Foreskin fibroblast (primary cell): ENCODE measurements at places on chromosomes 7 and 10.

- peak; percentile 47 for DNase-seq
Observed at GRCh38 chr10:126373147-126373546, 15.1 kb downstream of the ADAM12 start.

DNA sequence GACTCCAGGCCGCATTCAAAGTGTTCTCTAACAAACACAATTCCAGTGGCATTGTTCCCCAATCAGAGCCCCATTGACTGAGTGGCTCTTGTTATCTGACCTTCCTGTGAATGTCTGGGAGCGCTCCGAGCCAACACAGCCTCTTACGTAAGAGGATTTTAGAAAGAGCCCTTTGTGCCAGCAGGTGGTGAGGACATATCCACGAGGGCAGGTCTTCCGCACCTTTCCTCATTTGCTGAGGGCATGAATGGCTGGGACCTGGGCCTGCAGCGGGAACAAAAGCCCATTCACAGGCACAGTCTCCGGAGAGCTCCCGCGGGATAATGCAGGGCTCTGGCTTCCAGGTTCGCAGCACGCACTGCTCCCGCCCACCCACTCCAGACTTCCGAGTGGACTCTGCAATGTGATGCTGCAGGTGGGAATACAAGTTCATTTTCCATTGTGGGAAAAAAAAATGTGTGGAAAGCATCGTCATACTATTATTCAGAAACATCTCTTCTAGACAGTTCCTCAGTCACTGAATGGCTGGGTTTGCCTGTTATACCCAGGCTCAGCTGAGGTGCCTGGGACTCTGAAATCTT is 295.0 kb upstream of the IGFBP3 start:
- no peak for DNase-seq

GRCh38 chr7:151115836-151116418 is 29.7 kb downstream of the AGAP3 start:
- DNase-seq, result no peak

DNA sequence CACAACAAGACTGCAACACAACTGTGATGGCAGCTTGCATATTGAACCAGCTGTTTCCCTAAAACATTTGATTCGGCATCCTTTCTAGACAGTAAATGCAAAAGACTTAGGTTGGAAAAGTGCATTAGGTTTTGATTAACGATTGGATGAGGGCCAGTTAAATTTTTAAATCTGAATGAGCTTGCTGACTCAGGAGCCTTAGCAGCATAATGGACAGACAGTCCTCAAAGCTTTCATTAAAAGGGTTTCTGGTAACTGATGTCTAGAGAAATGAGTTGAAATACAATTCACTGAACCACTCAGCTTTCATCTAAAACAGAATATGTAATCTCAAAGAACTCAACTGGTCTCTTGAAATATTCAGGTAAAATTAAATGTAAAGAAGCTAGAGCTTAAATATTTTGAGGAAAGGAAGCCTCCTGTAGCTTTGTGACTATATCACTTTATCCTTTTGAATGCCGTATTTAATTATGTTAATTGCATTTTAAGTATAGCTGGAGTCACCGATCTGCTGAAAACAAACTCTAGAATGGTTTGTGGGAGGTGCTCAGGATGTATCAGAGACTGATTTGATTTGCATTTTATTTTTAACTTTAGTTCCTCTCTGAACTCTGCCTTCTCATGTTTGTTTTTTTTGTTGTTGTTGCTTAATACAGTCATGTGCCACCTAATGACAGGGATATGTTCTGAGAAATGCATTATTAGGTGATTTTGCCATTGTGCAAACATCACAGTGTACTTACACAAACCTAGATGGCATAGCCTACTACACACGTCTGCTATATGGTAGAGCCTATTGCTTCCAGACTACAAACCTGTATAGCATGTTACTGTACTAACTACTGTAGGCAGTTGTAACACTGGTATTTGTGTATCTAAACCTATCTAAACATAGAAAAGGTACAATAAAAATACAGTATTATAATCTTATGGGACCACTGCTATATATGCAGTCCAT is 29.2 kb upstream of the ATRNL1 start:
- peak; percentile 38 for DNase-seq

DNA sequence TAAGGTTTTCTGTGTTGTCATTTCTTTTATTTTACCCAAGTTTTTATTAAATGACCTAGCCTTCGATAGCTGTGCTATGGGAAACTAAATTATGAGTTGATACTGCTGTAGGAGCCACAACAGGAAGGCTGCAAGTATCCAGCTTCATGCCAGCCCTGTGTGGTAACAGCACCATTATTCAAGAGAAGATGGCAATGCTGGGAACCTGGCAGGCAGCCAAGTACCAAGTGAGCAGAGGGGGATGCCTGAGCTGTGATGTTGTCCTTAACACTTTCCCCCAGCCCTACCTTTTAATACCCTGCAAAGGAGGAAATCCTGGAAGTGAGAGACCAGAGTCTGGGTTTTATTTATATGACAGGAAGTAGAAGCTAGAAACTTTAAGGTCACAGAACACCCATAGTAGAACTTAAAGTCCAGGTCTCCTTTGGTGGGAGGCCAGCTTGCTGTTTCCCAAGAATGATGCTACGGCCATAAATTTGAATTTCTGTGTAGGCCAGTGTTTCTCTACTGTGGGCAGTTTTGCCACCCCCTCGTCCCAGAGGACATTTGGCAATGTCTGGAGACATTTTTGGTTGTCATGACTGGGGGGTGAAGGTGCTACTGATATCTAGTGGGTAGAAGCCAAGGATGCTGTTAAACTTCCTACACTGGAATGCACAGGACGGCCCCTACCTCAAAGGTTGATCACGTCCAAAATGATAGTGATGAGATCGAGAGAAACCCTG is 9.2 kb upstream of the ATXN7L1 start:
- DNase-seq, result no peak

- no peak for DNase-seq
Observed at GRCh38 chr7:151987748-151988529, 31.7 kb downstream of the GALNTL5 start.

GRCh38 chr7:41206267-41206666 is 496.6 kb downstream of the INHBA start:
- no peak for DNase-seq

GRCh38 chr10:63005246-63005645 is 127.9 kb upstream of the NRBF2 start:
- DNase-seq, result peak; percentile 46

- DNase-seq, result peak; percentile 85
Observed at GRCh38 chr10:32112055-32112454, 55.8 kb upstream of the KIF5B start.

GRCh38 chr10:95716866-95717265 is 23.1 kb upstream of the TCTN3 start:
- no peak for DNase-seq

GRCh38 chr7:39810204-39810642 is 139.8 kb upstream of the CDK13 start:
- no peak for DNase-seq

DNA sequence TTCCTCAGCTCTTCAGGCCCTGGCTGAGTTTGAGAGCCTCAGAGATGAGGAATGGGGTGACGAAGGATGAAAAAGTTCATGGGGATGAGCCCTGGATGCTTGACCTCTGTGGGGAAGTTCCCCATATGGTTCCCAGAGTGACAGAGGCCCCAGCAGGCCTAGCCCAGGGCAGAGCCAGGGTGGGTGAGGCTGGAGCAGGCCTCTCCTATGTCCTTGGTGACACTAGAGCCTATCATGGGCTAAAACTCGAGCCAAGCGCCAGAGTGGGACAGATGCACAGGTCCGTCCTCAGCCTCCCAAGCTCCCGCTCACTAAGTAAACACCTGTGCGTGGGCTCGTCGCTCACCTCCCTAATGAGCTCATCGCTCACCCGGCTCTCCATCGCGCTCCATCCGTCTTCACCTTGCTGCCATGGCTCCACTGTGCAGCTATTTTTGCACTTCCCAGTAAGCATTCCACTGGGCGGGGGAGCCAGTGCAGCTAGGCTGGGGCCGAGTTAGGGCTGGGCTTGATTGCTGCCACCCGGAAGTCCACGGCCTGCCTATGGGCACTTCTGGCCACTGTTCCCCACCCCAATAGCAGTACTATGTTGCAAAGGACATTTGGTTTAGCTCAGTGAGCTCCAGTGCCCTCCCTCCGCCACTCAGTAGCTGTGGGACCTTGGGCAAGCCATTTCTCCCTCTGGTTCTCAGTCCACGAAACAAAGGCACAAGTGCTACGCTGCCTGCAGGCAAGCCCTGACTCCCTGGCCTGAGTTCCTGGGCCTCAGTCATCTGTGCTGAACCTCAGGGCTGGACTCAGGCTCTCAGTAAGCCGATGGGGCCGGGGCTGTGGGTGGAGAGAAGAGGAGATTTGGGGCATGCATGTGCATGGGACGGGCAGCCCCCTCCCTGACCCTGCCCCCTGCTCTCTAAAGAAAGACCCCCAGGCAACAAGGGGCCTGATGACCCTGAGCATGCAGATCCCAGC is 117.3 kb upstream of the PCBD1 start:
- DNase-seq, result no peak

- DNase-seq, result no peak
Observed at GRCh38 chr10:89344156-89344555, 16.4 kb downstream of the IFIT3 start.

GRCh38 chr10:78640796-78641636 is 427.8 kb upstream of the ZMIZ1 start:
- DNase-seq, result no peak

GRCh38 chr10:62155054-62155680 is 113.5 kb downstream of the RTKN2 start:
- no peak for DNase-seq

DNA sequence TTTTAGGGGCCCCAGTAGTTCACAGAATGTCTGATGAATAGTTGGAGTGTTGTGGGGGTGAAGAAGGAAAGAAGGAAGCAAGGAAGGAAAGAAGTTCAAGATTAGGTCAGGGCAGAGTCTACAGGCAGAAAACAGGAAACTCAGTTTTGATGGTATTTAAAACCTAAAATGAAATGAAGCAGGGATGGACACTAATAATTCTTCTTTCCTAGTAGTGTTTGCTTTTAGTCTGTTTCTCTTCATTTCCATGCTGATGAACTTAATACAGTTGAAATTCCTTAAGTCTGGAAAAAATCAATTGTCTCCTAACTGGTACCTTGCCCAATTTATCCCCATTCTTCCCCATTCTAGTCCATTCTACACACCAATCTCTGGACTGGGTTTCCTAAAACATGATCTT is 59.0 kb upstream of the GSAP start:
- DNase-seq, result no peak

- DNase-seq, result peak; percentile 85
Observed at GRCh38 chr10:69914398-69915214, 112.9 kb downstream of the COL13A1 start.

- no peak for DNase-seq
Observed at GRCh38 chr10:67837541-67838314, at the start of gene DNAJC12. Gene DNAJC12 (minus strand): TSS chr10:67838188. CDS start chr10:67838011, 177 bp downstream.

DNA sequence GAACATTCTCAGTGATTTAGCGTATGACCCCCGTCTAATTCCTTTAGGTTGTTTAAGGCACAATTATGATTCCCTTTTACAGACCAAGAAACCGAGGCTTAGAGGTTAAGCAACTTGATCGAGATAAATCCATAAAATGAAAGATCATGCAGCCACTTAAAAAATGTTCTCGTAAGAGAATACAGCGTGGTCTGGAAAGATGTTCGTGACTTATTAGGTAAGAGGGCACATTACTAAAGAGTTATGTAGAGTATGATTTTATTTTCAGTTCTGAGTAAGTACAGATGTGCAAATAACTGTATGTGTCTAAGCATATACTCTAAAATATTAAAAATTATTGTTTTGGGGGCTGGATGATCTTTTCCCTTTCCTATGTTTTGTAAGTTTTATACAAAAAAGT is 575.1 kb downstream of the PARD3 start:
- DNase-seq, result no peak

GRCh38 chr7:97346349-97346748 is 228.9 kb downstream of the SDHAF3 start:
- DNase-seq, result no peak

- no peak for DNase-seq
Observed at GRCh38 chr10:6643962-6644361, 63.9 kb upstream of the PRKCQ start.

- DNase-seq, result no peak
Observed at GRCh38 chr10:1398626-1399410, 338.5 kb downstream of the ADARB2 start.

- DNase-seq, result no peak
Observed at GRCh38 chr10:29387269-29387668, 98.4 kb downstream of the LYZL1 start.

DNA sequence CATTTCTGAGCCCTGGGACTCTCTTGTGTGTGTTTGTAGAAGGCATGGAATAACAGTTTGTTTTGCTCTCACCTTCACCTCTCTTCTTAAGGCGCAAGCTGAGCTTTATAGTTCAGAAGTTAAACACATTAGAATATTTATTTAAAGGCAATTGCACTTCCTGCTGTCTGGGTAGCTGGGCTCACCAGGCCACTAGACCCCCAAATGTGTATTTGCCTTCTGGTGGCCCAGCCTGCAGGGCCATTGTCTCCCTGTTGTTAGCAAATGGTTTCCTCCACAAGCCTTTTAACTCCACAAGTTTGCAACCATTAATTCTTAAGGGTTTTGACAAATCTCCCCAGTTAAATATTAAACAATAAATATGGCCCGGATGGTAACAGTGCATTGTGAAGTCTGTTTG is 31.1 kb upstream of the NEUROD6 start:
- DNase-seq, result no peak
